ENCODE measurements at places on chromosomes 16 and 17.

GRCh38 chr17:15431196-15431595 lies 36.2 kb downstream of the CDRT4 start:
- DNase-seq = peak; percentile 70

- no peak for DNase-seq
These were observed 19.8 kb upstream of the IL21R start for GRCh38 chr16:27381974-27382855.

DNA sequence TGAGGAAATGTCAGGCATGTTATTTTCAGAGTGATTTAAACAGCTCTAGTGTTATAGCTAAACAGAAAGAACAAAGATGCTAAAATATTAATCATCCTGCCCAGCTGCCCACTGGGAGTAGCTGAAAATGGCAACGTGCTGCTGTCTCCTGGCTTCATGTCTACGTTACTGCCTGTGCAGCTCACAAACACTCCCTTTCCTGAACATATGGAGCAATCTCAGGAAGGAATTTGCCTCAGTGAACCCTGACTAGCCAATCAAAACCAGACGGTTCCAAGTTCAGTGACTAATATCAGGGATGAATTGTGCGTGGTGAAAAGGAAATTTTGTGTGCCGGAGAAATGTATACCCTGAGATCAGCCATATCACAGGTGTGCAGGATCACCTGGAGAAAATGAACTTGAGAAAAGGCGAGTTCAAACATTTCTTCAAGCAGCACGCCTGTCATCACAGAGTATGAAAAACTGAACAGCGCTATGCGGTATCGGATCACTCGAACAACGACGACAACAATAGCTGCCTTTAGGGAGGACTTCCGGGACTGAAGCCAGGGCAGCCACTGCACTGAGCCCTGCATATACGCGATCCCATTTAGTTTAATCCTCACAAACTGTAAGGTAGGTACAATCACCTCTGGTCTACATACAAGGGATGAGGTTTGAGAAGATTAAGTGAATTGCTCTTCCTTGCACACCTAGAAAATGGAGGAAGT lies 110.3 kb downstream of the STX8 start:
- no peak for DNase-seq

DNA sequence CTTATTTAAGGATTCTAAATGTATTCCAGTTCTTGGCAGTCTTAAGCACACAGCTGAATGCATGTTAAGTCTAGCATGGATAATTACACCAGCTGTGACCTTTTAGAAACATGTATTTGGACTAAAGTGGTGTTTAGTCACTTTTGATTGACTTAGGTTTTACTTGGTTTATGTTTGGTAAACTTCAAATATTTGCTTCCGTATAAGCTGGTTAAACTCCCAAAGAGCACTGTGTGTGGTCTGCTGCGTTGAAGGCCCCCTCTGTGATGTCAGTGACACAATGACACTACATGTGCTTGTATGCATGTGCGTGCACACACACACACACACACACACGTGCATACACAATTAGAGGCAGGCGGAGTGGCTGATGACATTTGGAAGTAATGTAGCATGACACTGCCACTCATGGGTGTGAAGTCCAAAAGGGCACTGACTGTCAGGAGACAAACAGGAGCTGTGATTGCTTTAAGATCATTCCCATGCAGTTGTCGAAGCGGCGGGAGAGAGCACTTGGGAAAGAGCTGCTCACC lies 156.1 kb upstream of the CDH13 start:
- DNase-seq = no peak

DNA sequence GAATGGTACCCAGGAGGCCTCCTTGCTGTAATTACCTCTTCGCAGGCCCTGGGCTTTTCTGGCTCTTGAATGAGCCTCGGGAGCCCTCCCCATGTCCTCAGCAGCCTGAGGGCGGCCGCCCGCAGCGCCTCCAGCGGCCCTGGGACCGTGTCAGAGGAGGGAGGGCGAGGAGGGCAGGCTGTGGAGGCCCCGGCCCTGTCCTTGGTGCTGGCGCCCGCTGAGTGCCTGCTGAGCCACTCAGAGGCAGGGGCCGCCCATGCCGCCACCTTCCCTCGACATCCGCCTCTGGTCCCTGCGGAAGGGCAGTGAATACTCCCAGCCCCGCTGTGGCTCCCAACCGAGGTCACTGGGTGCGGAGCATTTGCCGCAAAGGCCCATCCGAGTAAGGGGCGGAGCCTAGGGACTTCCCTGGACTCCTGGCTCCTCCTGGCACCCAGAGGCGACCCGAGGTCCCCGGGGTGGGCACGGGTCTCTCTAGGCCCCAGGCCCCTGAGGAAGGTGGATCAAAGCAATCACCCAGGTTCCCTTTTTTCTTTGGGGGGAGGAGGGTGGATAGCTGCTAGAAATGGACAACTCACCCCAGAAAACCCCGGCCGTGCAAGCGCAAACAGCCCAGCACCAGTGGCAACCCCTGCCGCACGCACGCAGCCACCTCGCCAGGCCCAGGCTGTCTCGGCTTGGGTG lies 2.8 kb downstream of the RBFOX3 start:
- DNase-seq = peak; percentile 84

- DNase-seq = no peak
These were observed 6.7 kb downstream of the NTHL1 start for GRCh38 chr16:2040787-2041522.

DNA sequence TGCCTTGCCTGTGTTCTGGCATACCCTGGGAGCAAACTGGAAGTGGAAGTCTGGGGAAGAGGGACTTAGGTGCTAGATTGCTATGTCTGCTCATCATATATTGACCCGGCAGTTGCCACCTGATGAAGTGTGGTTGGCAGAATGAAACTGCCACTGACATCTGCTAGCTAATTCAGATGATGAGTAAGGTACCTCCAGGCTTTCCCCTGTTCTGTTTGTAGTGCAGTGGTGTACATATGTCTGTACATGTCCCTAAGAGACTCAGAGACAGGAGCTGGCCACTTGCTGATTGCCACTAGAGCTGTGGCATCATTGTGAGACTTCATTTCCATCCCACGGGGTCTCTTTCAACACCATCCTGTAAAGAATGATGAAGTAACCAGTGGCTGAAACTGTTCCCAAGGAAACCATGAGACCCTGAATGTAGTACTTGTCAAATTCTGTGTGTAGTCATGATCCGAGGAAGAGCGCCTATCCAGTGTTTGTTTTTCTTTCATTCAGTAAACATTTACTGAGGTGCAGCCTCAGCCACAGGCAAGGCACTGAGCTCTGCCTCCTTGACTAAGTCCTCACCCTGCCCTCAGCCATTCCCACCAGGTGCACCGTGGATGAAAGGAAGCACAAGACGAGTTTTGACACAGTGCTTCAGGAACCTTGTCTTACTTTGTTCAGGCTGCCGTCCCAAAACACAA lies 13.2 kb downstream of the CLUAP1 start:
- no peak for DNase-seq

DNA sequence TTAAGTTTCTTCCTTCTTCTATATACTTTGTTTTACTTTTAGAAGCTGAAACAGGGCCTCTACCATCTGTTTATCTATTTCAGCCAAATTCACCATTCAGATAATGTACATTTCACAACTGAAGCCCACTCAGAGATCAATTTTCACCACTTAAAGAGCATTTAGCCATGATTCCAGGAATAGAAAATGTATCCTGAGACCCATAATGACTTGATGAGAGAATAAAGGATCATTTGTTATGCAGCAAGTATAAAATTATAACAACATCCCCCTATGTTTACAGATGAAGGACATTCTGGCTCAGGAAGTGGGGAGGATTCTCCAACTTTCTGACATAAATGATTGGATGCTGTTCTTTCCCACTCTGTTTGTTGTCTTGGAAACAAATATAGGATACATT lies 962.1 kb upstream of the EEF2KMT start:
- no peak for DNase-seq

DNA sequence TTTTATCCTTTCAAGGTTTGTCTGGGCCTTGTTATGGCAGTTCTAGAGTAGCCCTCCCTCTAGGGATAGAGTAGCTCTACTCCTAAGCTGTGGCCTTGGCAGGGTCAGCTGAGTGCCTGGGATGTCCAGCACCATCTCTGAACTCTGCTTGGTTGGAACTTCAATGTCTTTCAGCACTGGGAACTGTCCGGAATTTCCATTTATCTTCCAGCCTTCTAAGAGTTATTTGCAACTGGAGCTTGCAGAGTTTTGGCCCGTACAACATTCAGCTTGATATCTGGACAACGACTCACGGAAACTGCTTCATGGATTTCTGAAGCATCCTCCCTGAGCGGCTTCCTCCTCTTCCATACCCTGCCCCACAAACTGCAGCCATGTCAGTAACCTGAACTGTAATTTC lies 22.9 kb downstream of the MMD start:
- no peak for DNase-seq

GRCh38 chr17:49196520-49196919 lies 13.9 kb downstream of the GNGT2 start:
- DNase-seq = no peak

GRCh38 chr17:42183741-42184711 lies 1.2 kb downstream of the HCRT start:
- DNase-seq = peak; percentile 8

DNA sequence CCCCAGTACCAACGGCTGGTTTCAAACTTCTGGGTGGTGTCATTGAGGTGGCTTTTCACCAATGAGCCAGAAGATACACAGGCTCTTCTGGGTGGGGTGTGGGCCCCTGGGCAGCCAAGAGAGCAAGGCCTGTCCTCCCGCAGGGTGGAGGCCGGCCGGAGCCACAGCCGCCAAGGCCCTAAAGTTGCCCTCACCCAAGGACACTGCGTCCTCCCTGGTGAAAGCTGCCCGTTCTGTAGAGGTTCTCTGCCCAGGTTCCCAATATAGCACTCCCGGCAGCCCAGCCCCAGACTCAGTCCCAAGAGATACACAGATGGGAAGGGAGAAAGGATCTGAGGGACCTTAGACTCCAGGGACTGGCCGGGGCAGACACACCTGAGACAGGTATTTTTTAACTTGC lies 10.7 kb upstream of the CACNG1 start:
- no peak for DNase-seq

DNA sequence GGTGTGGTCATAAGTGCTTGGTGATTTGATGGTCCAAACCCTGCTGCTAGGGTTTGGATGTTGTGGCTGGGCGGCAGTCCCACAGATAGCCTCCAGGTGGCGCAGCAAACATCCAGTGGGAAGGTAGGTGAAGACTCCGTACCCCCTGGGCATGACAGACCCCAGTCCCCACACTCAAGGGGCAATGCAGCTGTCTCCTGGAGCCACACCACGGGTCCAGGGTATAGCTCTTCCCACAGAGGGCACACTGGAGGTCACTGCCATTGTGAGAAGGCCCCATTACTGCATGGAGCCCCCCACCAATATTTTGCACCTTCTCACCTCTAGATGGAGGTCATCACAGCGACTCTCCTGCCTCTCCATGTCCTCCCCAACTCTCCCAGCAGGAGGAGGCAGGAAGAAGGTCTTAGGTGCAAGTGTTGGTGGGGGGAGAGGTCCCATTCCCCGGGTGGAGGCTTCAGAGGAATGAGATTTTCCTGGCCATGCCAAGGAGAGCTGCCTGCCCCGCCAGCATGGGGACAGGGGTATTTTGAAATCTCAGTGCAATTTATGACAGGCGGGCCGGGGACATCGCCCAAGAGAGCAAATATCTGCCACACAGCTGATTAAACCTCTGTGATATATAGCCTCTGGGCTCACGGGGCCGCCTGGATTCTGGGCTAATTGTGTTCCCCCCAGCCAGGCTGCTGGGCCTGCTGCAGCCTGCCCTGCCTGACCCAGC lies 17.1 kb upstream of the C17orf113 start:
- peak; percentile 12 for DNase-seq

DNA sequence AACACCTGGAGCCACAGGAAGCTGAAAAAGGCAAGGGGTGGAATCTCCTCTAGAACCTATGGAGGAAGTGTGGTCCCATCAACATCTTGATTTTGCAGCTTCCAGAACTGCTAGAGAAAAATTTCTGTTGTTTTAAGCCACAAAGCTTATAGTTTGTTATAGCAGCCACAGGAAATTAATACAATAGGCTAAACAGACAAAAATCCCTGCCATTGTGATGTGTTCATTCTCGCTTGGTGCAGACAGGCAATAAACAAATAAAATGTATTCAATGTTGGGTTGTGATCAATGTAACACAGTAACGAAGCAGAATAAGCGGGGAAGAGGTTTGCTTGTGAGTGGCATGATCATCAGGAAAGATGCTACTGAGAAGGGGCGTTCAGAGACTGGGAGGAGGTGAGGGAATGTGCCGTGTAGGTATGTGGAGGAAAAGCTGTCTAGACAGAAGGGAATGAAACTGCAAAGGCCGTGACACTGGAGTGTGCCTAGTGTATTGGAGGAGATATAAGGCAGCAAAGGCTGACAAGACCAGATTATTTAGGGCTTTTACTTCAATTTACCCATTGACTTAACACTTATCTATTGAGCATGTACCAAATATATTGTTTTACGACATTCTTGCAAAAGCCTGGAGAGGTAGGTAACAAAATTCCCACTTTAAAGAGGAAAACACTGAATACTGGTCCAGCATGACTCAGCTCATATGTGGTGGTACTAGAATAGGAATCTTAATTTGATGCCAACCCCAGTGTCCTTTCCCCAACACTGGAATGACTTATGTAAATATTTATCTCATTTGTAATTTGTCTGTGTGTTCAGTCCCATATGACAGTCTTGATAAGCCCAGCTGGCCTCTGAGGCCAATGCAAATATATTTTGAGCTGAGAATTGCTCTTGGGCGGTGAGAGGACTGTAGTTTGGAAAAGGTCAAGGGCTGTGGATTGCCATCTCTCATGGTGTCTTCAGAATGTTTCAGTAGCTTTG lies 375.9 kb downstream of the CDH13 start:
- no peak for DNase-seq

DNA sequence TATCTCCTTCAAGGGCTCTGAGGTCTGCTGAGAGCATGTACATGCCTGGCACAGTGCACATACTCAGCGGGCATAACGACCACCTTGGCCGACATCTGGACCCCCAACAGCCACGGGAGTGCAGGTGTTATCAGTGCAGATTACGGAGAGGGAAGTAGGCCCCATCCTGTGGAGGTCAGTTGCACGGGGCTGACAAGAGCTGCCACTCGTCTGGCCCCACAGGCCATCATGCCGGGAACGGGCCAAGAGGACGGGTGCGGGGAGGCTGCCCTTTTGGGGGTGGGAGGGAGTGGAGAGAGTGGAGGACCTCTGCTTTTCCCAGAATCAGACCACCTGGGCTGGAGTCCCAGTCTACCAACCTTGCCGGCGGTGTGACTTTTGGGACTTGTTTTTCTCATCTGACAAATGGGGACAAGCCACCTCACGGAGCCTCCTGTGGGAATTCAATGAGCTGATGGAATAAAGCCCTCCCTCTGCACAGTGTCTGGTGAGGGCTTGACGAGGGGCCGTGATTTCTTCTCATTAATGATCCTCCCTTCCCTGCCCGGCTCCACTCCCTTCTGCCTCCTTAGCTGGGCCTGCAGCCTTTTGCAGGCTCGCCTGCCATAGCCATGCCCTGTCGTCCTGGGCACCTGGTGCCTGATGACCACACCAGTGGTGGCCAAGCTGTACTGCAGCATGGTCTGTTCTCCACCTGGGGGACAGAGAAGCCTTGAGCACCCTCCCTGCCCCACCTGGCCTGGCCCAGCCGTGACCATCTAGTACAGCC lies 4.6 kb downstream of the PRSS33 start:
- no peak for DNase-seq

GRCh38 chr16:75265911-75266701 lies 14.7 kb upstream of the BCAR1 start:
- DNase-seq = no peak

All from NCI-H524 treated with DMSO at 0.1 percent for 48 hours (cell line).